ENCODE measurements at places on chromosomes 2 and 18. TPM values are rescaled to one million over a fixed set of nuclear protein-coding genes. Genes with fewer than 3 reads are reported as not detected.

GRCh38 chr2:3563521-3563976, 5.4 kb upstream of the RNASEH1 start:
- H3K27me3 ChIP-seq = no peaks in the 10 kb centered on the region
- no peak overlapping the region for H3K27ac ChIP-seq
- DNase-seq = no peak
- peaks cover 9% of the 10 kb centered on the region for H3K4me1 ChIP-seq
- no peaks in the 10 kb centered on the region for H3K36me3 ChIP-seq

ZNF521 gene
- not detected for total RNA-seq

DNA sequence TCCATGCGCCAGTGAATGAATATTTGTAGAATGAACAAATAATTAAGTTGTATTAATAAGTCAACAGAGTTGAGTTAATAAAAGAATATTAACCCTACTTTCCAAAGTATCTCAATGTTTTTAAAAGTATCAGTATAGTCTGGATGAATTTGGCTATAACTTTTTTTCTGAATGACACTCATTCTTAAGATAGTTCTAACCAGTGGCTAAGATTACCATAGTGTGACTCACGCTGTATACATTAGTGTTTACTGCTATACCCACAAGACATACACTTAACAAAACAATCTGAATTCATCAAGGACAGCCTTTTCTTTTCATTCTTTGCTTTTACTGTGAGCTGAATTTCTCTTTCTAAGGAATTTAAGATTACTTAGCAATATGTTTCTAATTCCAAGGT, 77.0 kb upstream of the PDE1A start:
- H3K36me3 ChIP-seq = no peaks in the 10 kb centered on the region
- no peaks in the 10 kb centered on the region for H3K4me1 ChIP-seq
- no peaks in the 10 kb centered on the region for H3K27me3 ChIP-seq
- no peak overlapping the region for H3K27ac ChIP-seq

ZAP70 gene
- 419 TPM for total RNA-seq

DNA sequence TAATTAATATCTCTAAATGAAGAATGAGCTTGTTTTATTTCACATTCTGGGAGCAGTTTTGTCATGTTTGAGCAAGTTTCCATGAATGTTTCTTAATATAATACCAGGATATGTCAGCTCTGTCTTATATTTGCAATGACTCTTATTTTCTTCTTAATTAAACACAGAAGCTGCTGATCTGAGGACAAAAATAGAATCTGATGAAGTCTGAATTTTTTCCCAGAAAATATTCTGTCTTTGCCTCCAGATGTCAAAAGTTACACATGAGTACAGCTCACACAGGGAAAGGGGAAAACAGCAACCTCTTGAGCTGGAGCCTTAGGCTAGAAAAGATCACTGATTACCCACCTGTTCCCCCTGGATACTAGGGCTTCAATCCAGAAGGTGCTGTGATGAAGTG, 606.6 kb upstream of the SYT4 start:
- H3K4me3 ChIP-seq = no peak overlapping the region
- H3K27ac ChIP-seq = no peak overlapping the region

- H3K27me3 ChIP-seq = no peaks in the 10 kb centered on the region
- H3K4me1 ChIP-seq = no peaks in the 10 kb centered on the region
- H3K4me3 ChIP-seq = no peak overlapping the region
- DNase-seq = no peak
- no peaks in the 10 kb centered on the region for H3K36me3 ChIP-seq
Measured at GRCh38 chr2:60105906-60106305, 447.5 kb downstream of the BCL11A start.

GRCh38 chr18:33183136-33183535, 257.4 kb downstream of the CCDC178 start:
- no peaks in the 10 kb centered on the region for H3K36me3 ChIP-seq
- H3K4me3 ChIP-seq = no peak overlapping the region
- DNase-seq = no peak
- H3K27me3 ChIP-seq = no peaks in the 10 kb centered on the region
- H3K4me1 ChIP-seq = no peaks in the 10 kb centered on the region
- no peak overlapping the region for H3K27ac ChIP-seq

ACVR1C gene
- 6.3 TPM for total RNA-seq

COLEC11 gene
- not detected for total RNA-seq

DNA sequence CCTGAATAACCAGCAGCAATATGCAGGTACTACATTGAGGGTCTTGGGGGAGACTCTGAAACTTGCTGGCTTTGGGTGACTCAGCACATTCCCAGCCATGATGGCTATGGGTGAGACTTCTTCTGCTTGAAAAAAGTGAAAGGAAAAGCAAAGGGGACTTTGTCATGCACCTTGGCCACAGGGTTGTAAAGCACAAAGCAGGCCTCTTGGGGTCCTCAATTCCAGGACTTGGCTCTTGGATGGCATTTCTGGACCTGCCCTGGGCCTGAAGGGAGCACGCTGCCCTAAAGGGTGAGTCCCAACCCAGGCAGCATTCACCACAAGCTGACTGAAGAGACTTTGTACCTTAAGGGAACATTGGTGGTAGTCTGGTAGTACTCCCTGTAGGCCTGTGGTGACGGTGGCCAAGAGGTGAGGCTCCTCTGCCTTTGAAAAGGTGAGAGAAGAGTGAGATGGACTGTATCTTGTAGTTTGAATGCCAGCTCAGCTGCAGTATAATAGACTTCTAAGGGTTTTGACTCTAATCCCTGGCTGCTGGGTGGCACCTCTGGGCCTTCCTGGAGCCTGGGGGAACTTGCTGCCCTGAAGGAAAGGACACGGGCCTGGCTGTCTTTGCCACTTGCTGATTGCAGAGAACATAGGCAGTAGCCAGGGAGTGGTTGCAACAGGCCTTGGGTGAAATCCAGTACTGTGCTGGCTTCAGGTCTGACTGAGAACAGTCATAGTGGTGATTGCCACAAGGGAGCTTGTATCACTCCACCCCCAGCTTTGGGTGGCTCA, 36.5 kb upstream of the CYTIP start:
- no peak overlapping the region for H3K4me3 ChIP-seq
- peaks cover 8% of the 10 kb centered on the region for H3K4me1 ChIP-seq
- H3K27me3 ChIP-seq = no peaks in the 10 kb centered on the region
- no peaks in the 10 kb centered on the region for H3K36me3 ChIP-seq
- H3K27ac ChIP-seq = no peak overlapping the region

DNA sequence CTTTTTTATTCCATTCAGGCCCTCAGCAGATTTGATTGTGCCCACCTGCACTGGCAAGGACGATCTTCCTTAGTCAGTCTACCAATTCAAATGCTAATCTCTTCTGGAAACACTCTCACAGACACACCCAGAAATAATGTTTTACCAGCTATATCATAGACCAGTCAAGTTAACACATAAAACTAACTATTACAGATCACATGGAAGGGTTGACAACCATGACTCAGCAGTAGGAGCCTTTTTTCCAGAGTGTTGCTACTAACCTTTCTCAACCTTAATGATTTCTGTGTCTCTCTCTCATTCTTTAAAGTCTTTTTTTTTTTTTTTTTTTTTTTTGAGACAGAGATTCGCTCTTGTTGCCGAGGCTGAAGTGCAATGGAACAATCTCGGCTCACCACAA, 143.5 kb upstream of the MSH6 start:
- H3K27me3 ChIP-seq = no peaks in the 10 kb centered on the region
- H3K27ac ChIP-seq = no peak overlapping the region
- no peak for DNase-seq
- no peak overlapping the region for H3K4me3 ChIP-seq
- no peaks in the 10 kb centered on the region for H3K36me3 ChIP-seq
- no peaks in the 10 kb centered on the region for H3K4me1 ChIP-seq

MCM6 gene
- 32.7 TPM for total RNA-seq

GRCh38 chr2:233115741-233116140, 55.6 kb downstream of the INPP5D start:
- no peaks in the 10 kb centered on the region for H3K27me3 ChIP-seq
- no peak overlapping the region for H3K4me3 ChIP-seq
- DNase-seq = no peak
- H3K4me1 ChIP-seq = peaks cover 38% of the 10 kb centered on the region

FOXD4L1 gene
- 0.42 TPM for total RNA-seq

GRCh38 chr2:227616631-227617030, 667 bp upstream of the SCYGR4 start:
- H3K36me3 ChIP-seq = no peaks in the 10 kb centered on the region
- H3K4me3 ChIP-seq = no peak overlapping the region
- DNase-seq = no peak
- H3K4me1 ChIP-seq = no peaks in the 10 kb centered on the region

Measured in CD4-positive, alpha-beta memory T cell (primary cell).